SW 1271 (cell line): ENCODE measurements at places on chromosomes 7 and 10.

GRCh38 chr7:26151953-26152781, at the start of gene NFE2L3:
NFE2L3 (plus strand) TSS chr7:26152198; CDS start chr7:26152499, 301 bp downstream.
- peak; percentile 71 for DNase-seq

DNA sequence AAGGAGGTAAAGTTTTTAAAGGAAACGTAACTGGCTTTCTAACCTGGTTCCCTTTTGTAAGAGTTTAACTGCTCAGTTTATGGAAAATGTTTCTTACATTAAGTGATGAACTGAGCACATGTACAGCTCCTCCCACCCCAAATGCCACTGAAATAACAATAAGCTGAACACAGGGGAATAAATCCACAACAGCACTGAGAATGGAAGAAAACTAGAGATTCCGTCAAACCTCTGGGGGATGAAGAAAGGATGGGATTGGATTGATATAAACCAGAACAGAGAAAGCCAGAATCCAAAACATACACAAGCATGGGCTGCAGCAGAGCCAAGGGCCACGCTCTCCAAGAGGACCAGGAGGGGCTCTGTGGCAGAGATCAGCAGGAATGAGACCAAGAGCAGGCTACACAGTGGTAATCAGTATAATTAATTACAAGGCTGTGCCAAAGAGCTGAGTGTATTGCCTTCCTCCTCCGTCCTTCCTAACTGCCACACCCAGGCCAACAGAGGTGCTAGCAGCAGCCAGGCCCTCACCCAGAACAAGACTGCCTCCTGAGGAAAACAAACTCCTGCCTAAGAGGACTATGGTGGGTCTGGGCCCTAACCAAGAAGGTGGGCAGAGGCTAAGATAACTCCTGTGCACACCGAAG, 73.9 kb downstream of the KIAA1549 start:
- DNase-seq, result no peak

- DNase-seq, result no peak
Measured at GRCh38 chr7:154967401-154967955, 35.4 kb downstream of the PAXIP1 start.

DNA sequence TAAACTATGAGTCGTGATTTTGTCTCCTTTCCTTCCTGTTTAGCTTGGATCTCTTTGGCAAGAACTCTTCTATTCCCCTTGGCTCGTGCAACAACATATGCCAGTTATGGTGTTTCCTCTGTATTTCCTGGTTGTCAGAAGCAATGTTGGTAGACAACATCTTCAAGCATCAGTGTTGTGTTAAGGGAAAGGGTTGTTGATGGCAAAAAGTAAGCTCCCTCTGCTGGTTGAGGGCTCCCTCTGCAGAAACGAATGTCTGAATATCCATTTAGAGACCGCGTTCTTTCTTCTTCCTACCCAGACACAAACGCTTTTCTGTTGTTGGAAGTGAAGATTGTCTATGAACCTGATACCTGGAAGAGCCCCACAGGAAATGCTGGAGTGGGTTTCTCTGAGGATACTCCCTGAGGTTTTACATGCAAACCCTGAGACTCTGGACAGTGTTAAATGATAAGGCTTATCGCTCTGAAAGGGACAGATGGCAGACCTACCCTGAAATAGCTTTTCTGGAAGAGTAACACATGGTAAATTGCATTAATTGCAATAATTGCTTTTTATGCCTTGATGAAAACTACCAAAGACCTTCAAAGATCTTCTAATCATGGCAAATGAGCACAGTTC, 23.5 kb upstream of the C1QL3 start:
- no peak for DNase-seq

GRCh38 chr10:3228629-3228945, 56.0 kb upstream of the PITRM1 start:
- no peak for DNase-seq

- DNase-seq, result peak; percentile 4
Measured at GRCh38 chr7:111229916-111230315, 139.0 kb downstream of the LRRN3 start.

DNA sequence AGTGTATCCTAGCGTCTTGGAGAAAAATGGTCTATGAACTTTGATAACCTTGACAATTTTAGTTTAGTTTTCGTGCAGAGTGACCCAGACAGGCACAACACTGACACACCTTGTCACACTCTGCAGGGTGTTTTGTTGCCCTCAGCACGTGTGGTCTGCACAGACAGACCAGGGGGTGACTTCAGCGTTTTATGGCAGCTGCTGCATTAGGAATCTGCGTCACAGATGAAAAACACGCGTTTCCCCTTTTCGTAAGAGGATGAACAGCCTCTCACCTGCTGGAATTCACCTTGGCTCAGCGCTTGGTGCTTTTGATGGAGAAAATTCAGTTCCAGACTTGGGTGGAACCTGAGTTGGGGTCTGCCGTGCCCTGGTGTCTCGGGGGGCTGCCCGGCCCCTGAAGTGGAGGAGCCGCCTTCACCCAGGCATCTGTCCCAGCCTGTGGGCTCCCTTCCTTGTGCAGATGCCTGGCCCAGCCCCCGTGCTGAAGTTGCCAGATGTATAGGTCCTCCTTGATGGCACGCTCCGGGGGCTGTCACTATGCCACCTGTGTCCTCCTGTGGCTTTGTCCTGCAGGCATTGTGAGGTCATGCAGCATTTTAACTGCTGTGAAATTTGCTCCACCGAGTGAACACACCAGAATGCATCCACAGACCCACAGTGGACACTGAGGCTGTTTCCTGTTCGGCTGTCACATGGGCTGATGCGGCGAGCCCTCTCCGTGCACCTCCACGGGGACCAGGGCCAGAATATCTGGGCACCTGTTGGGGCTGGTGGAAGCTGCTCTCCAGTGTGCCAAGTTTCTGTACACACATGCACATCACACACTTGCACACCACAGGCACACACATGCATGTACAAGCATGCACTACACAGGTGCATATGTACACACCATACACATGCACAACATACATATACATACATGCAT, 18.3 kb downstream of the INPP5A start:
- DNase-seq, result no peak

- DNase-seq, result no peak
Measured at GRCh38 chr7:11713352-11713751, 118.6 kb downstream of the THSD7A start.

- no peak for DNase-seq
Measured at GRCh38 chr10:125017547-125018298, 75.8 kb downstream of the ZRANB1 start.

DNA sequence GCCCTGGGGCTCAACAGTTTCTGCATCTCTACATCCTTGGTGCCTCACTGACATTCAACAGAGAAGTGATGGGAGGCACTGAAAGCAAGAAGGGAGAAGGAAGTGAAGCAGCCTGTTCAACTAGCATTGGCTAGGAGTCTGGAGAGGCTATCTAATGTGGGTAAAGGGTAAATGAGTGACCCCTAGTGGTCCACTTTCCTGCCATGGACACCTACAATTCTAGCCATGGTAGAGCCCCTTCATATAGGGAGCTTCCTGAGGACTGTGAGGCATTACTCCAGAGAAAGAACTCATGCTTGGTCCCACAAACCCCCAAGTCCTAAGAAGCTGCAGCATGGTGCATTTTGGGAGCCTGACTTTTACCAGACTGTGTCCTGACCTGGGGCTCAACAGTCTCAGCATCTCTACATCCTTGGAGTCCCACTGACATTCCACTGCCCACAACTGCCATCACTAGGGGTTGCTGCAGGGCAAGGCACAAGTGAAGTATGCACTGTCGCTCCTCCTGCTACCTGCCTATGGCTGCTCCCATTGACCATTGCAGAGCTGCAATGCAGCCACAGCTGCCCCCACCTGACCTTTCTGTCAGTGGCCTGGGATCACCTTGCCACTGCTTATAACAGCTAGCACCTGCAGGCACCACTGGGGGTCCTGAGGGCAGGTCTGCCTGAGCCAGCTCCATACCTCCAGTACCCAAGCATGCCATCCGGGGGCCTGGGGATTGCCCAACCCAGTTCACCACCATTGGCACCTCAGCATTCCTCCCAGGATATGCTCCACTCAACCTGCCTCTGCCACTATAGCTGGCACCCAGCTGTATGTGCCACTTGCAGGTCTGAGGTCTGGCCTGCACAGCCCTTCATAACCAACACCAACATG, 44.1 kb upstream of the CDK6 start:
- peak; percentile 25 for DNase-seq

GRCh38 chr7:103710247-103710646, 264.2 kb upstream of the SLC26A5 start:
- no peak for DNase-seq

GRCh38 chr10:24590697-24591457, 132.8 kb downstream of the ARHGAP21 start:
- no peak for DNase-seq

GRCh38 chr7:37084303-37084702, 360.0 kb upstream of the AOAH start:
- no peak for DNase-seq

GRCh38 chr7:28686418-28686800, 271.7 kb downstream of the TRIL start:
- DNase-seq, result no peak

DNA sequence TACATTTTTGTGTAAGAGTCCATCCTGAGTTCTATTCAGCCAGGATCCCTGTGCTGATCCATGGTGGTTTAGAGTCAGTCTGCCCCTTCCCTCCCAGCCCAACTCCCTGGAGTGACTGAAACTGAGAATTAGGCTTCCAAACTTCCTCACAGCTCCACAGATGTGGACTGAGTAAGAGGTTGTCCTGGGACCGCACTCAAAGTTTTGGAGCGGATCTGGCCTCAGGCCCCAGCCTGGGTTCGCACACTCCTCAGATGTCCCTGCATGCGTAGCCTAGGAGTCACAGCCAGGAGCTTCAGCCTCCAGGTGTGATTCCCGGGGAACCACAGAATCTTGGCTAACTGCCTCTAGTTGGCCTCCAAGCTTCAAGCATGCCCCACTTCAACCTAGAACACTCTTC, 218.1 kb downstream of the C7orf25 start:
- no peak for DNase-seq

GRCh38 chr10:3676564-3676963, 108.4 kb downstream of the KLF6 start:
- DNase-seq, result no peak

DNA sequence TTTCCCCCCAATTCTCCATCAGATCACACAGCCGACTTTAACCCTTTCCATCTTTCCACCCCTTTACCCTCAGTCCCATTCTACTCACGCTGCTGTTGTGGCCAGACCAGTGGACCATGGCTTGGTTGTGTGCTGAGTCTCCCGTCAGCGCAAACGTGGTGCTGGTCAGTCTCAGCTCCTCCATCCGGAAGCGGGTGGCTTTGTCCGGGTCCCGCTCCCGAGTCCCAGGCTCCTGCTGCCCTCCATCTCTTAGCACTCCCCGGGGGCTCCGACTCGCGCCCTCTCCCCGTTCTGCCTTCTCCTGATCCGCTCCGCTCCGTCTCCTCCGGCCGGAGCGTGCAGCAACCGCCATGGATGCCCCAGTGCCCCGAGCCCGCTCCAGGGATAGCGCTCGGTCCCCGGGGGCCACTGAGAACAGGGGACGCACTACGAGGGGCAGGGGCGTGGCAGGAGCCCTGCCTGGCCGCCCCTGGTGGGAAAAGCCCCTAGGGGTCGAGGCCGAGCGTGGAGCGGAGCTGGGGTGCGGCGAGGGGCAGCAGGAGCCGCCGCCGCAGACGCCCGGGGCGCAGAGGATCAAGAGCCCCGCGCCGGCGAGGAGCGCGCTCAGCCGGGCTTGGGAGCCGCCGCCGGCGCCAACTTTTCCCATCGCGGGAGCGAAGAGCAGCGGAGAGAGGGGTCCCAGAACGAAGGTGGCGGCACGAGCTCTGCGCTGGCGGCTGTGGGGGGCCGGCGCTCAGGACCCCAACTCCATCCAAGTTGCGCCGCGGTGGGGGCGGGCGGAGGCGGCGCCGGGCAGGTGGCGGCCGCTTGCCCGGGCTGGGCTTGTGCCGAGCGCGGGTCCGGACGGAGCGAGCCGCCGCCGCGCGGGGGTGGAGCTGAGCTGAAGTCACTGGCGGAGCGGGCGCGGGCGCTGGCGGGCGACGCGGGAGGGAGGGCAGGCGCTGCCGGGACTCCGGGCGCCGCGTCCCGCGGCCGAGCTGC, at the start of gene SORCS1:
Gene SORCS1 (minus strand): TSS at position 826 of the 981 bp plus-strand sequence.
- no peak for DNase-seq

DNA sequence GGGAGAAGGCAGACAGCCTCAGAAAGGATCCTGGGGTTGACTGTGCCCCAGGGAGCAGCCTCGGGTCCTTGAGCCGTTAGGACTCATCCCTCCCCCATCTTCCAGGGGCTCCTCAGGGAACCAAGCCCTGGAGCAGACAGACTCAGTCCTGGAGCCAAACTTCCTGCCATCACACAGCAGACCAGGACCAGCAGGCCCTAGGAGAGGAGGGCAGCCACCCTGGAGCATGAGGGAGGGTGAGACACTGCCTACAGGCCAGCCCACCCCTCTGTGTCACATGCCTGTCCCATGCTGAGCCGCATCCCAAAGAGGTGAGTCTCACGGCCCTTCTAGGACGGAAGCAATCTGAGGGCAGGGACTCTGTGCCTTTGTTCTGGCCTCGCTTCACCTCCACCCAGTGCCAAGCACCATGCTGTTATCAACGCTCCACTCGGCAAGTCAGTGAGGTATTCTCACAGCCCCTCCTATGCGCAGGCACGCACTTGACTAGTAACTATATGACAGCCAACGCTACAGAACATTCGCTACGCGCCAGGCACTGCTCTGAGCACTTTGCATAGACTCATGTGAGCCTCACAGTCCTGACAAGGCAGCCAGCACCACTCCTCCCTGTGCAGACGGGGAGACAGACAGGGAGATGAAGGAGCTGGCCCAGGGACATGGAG, 19.1 kb downstream of the MAD1L1 start:
- no peak for DNase-seq

- no peak for DNase-seq
Measured at GRCh38 chr7:6284055-6284400, 11.6 kb upstream of the CYTH3 start.

GRCh38 chr7:112896026-112896601, 105.9 kb upstream of the TMEM168 start:
- no peak for DNase-seq

DNA sequence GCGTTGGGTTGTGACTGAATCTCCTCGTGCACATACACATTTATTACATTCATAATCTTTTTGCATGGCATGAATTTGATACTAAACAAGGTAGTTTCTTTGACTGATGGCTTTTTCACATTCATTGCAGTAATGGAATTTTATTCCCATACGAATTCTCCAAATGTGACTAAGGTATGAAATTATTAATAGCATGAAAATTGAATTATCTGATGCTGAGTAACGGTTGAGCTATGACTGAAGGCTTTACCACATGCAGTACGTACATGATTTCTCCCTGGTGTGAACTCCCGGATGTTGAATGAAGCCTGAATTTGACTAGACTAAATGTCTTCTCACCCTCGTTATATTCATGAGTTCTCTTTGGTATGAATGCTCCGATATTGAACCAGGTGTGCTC, 104.4 kb upstream of the C1GALT1 start:
- DNase-seq, result no peak

GRCh38 chr10:3222626-3223025, 50.0 kb upstream of the PITRM1 start:
- no peak for DNase-seq
